Stimulated activated CD8-positive, alpha-beta memory T cell treated with anti-CD3 and anti-CD28 coated beads, Interleukin-7, amount 100 ng/mL, for 1 hour (primary cell): ENCODE measurements at places on chromosomes 3 and 15.

- no peak for DNase-seq
These were observed 1.3 kb downstream of the RHCG start for GRCh38 chr15:89494941-89495637.

DNA sequence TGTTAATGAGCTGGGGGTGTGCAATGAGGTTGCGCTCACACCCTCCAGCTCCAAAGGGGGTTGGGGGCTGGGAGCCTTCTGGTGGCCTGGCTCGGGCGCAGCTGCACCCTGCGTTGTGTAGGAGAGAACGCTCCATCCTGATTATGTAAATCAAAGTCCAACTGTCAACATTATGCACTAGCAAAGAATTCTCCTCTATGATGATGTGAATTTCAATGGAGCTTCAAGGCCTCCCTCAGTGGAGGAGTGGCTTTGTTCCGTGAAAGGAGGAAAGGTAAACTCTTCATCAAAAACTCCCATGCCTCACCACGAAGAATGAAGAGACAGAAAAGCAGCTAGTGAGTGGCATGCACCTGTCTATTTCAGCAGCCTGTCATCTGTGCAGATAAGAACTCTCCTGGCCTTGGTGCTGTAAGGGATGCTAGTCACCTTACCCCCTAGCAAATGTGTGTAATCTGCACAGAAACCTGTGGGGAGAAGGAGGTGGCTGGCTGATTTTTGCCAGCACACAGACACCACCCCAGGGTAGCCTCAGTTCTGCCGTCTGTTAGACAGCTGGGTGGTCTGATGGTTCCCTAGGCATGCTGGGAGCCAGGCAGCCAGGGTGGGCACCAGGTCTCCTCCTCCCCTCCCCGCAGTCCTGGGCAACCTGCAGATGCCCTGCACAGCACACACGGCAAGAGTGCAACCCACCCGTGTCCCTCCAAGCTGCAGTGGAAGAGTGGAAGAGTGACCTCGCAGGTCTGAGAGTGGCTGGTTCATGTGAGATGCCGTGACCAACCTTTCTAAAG, 47.0 kb upstream of the TRPM1 start:
- DNase-seq, result no peak

DNA sequence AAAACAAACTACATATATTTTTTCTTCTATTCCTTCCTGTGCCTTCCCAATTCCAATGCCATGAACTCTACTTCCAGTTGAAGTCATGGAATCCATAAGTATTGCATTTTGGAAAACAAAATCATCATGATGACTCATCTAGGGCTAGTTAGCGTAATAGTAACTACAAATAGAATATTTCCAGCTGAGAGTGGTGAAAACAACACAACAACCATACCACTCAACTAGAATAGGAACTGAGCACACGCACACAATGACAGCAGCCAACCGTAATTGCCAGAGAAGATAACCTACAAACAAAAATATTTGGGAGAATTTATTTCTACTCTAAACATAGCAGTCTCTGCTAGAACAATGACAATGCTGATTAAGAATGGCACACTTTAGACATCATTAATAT, 225.9 kb downstream of the FGF12 start:
- DNase-seq, result no peak

GRCh38 chr3:127180859-127181258, 12.1 kb upstream of the PRR23E start:
- DNase-seq, result no peak

DNA sequence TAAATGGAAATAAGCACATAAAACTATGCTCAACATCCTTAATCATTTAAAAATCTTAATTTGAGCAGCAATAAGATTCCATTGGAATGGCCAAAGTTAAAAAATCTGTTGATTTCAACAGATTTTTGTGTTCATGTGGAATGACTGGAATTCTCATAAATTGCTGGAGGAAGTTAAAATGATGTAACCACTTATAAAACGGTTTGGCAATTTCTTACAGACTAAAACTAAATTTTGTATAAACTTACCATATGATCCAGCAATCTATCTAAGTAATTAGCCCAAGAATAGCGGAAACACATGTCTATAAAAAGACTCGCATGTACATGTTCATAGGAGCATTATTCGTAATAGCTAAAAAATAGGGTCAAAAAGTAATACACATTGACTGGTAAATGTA, 1713.6 kb downstream of the SI start:
- DNase-seq, result no peak

- no peak for DNase-seq
These were observed 10.5 kb downstream of the SQOR start for GRCh38 chr15:45645026-45645980.

DNA sequence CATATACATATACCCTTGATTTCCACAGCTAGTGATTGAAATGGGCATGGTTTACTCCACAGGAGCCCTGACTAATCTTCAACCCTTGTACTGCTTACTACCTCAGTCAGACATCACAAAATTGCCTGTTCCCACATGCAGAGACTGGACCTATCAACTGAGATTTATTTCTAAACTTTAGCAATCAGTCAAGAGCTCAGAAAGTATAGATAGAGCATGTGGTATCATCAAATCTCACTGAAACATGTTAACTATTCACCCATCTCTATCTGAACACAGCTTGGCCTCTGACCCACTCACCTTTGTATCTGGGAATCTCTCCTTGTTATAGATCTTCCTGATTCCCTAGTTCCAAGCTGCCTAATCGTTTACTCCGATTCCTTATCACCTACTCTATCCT, 14.6 kb downstream of the ADAM10 start:
- no peak for DNase-seq
